ENCODE measurements at places on chromosomes 16 and 17.

DNA sequence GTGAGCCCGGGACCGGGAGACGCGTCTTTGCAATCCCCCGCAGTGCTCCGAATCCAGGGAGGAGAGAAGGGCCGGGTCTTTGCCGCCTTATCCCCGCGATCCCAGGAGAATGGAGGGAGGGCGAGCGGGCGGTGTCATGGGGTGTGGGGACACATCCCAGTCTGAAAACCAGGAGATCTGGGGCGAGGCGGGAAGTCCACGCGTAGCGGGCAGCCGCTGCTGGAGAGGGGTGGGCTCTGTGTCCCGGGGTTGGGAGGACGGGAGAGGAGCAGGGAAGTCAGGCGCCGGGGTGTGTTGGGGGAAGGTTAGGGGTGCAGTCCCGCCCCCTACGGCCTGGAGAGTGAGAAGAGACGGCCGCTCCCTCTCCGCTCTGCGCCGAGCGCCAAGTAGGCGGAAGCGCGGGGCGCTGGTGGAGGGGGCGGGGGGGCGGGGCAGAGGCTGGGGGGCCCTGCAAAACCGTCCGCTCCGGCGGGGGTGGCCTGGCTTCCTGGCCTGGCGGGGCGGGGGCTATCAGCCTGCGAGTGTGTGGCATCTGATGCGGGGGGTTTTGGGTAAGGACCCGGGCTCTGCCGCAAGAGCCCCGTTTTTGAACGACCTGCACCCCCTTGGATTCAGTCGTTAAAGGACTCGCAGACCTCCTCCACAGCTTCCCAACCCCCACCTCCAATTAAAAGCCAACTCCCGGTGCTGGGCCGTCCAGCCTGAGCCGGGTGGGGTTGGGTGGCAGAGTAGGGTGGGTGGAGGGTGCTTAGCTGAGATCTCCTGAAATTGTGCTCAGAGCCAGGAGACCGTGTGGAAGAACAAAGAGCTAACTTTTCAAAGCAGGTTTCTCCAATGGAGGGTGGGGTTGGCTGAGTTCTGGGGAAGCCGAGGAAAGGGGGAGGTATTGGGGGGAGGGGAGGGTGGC, 654 bp downstream of the LASP1 start:
- peak overlapping the region; percentile 89 for H3K4me3 ChIP-seq
- H3K27ac ChIP-seq, result peak overlapping the region; percentile 88
- H3K36me3 ChIP-seq, result peaks cover 6% of the 10 kb centered on the region
- H3K27me3 ChIP-seq, result no peaks in the 10 kb centered on the region
- H3K4me1 ChIP-seq, result peaks cover 60% of the 10 kb centered on the region

DNA sequence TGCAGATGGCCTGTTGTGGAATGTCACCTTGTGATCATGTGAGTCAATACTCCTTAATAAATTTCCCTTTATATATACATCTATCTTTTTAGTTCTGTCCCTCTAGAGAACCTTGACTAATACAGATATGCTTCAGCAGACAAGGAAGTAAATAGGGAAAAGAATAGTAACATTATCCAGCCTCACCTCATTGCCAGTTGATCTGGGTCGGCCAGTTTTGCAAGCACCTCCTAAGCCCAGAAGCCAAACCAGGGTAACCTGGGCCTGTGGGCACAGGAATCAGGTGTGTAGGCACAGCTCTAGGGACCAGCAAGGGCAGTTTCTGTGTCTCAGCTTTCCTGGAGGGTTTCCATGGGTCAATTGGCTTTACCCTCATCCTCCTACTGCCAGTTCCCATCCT, 11.9 kb upstream of the CCL17 start:
- H3K27me3 ChIP-seq, result no peaks in the 10 kb centered on the region
- no peak overlapping the region for H3K4me3 ChIP-seq
- no peak overlapping the region for H3K27ac ChIP-seq
- no peak for DNase-seq

DNA sequence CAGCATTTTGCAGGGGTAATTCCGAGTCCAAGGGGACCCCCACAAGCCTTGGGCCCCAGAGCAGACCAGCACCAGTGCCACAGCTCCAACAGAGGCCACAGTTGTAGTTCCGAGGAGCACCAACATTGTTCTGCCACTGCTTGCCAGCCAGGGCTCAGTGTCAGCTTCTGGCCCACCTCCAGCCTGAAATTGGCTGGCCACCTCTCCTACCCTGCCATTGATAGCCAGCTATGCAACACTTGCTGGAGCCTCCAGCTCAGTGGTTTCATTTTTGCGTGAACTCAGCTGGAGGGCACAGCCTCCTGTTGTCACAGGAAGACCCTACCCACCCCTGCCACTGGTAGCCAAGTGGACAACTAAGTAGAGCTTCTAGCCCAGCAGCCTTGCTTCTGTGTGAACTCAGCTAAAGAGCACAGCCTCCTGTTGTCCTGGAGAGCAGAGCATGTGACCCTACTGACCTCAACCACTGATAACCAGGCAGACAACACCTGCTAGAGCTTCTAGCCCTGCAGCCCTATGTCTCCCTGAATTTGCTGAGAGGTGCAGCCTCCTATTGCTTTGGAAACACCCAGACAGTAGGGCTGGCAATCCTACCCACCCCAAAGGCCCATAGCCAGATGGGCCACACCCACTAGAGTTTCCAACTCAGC, 24.9 kb downstream of the HYDIN start:
- no peak for DNase-seq
- H3K4me3 ChIP-seq, result no peak overlapping the region
- no peak overlapping the region for H3K27ac ChIP-seq
- no peaks in the 10 kb centered on the region for H3K27me3 ChIP-seq
- H3K36me3 ChIP-seq, result no peaks in the 10 kb centered on the region
- no peaks in the 10 kb centered on the region for H3K4me1 ChIP-seq

- H3K27me3 ChIP-seq, result peaks cover 14% of the 10 kb centered on the region
- H3K36me3 ChIP-seq, result no peaks in the 10 kb centered on the region
- no peak for DNase-seq
- H3K4me1 ChIP-seq, result no peaks in the 10 kb centered on the region
- H3K27ac ChIP-seq, result no peak overlapping the region
- H3K4me3 ChIP-seq, result no peak overlapping the region
Measured at GRCh38 chr17:28272166-28272565, 46.8 kb upstream of the TMEM97 start.

DNA sequence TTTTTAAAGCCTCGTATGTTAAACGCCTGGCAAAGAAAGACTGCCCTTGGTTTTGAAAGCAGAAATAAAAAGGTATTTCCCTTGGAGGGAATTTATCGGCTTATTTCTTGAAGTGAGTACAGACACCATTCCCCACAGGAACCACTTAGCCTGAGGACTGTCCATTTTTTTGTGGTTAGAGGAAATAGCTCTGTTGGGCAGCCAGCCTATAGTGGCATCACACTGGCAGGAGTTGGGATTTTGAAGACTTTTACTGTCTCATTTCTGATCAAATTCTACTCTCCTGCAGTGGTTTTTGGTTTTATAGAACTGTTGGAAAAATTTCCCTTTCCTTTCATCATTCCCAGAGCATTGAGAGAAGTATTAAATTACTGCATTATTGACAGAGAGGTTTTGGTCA, 34.1 kb upstream of the CDC6 start:
- no peak overlapping the region for H3K4me3 ChIP-seq
- peaks cover 4% of the 10 kb centered on the region for H3K4me1 ChIP-seq
- no peaks in the 10 kb centered on the region for H3K27me3 ChIP-seq
- no peak for DNase-seq
- no peak overlapping the region for H3K27ac ChIP-seq

- no peaks in the 10 kb centered on the region for H3K36me3 ChIP-seq
- H3K27me3 ChIP-seq, result no peaks in the 10 kb centered on the region
- no peak overlapping the region for H3K27ac ChIP-seq
- H3K4me1 ChIP-seq, result no peaks in the 10 kb centered on the region
Measured at GRCh38 chr16:7377231-7377630, 44.6 kb downstream of the RBFOX1 start.

GRCh38 chr16:70548936-70549335, 25.3 kb downstream of the SF3B3 start:
- no peaks in the 10 kb centered on the region for H3K4me1 ChIP-seq
- no peak overlapping the region for H3K27ac ChIP-seq
- H3K36me3 ChIP-seq, result peaks cover 70% of the 10 kb centered on the region
- H3K27me3 ChIP-seq, result no peaks in the 10 kb centered on the region
- DNase-seq, result no peak

DNA sequence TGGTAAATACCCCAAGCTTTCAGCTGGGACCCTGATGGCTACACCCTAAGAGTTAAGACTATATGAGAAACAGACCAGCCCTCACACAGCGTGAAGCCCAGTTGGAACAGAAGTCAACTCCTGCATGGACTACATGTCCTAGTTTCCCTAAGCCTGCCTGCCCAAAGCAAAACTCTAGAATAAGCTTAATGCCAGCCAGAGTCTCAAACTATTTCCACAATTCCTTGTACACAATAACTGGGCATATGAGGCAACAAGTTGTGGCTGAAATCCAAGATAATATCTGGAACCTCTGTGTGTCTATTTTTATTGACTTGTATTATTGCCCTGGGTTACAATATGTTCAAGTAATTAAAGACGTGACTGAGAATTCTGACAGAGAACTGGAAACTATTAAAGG, 19.4 kb downstream of the MYH10 start:
- no peaks in the 10 kb centered on the region for H3K27me3 ChIP-seq
- no peak overlapping the region for H3K27ac ChIP-seq
- no peak for DNase-seq
- no peaks in the 10 kb centered on the region for H3K4me1 ChIP-seq

DNA sequence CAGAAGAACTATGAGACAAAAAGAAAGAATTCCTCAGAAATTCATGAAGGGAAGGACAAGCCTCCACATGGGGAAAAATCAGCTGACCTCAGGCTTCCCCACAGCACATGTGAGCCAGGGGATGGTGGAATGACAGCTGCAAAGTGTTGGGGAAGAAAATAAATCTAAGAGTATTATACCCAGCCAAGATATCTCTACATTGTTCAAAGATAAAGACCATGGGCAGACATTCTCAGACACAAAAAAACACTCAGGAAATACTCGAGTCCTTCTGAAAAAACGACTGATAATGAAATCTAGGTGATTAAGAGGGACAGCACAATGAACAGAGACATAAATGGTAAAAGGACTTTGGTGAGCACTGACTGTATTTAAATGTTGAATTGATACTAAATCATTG, 3.9 kb downstream of the RAB40B start:
- no peak overlapping the region for H3K4me3 ChIP-seq
- H3K27ac ChIP-seq, result no peak overlapping the region
- H3K27me3 ChIP-seq, result no peaks in the 10 kb centered on the region
- no peak for DNase-seq

- no peak for DNase-seq
- no peaks in the 10 kb centered on the region for H3K27me3 ChIP-seq
- H3K4me1 ChIP-seq, result no peaks in the 10 kb centered on the region
- H3K36me3 ChIP-seq, result no peaks in the 10 kb centered on the region
- H3K27ac ChIP-seq, result no peak overlapping the region
Measured at GRCh38 chr17:82390860-82391435, 19.4 kb downstream of the UTS2R start.

DNA sequence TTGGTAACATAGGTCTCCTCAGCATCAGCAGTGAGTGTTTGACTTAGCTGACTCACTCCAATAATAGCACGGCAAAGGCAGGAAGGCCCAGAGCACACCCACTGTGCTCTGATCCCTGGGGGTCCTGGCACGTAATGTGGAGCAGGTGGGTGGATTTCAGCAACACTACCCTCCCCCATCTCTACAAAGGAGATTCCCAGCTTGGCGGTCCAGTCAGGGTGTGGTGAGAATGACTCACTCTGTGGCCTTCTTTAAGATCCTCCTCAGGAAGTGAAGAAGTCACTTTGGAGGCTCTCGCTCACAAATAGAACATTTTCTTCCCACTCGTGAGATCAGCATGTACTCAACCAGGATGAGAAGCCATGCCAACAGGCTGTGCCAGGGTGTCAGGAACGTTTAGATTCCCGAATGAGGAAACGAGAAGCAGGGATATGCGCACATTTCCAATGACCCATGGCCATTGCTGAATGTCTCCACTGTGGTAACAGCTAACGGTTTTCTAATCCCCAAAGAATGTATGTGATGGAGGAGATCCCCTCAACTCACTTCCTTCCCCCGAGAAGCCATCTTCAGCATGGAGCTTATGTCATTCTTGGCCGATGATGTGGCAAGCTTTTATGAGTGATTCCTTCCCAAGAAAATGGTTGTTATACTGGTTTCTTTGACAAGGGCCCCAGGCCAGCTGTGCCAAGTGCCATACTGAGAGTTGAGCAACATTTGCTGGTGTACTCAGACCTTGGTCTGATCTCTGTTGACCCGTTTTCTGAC, 365.2 kb downstream of the C16orf95 start:
- H3K4me3 ChIP-seq, result no peak overlapping the region
- no peaks in the 10 kb centered on the region for H3K27me3 ChIP-seq
- H3K27ac ChIP-seq, result no peak overlapping the region
- no peaks in the 10 kb centered on the region for H3K4me1 ChIP-seq
- no peaks in the 10 kb centered on the region for H3K36me3 ChIP-seq
- no peak for DNase-seq

DNA sequence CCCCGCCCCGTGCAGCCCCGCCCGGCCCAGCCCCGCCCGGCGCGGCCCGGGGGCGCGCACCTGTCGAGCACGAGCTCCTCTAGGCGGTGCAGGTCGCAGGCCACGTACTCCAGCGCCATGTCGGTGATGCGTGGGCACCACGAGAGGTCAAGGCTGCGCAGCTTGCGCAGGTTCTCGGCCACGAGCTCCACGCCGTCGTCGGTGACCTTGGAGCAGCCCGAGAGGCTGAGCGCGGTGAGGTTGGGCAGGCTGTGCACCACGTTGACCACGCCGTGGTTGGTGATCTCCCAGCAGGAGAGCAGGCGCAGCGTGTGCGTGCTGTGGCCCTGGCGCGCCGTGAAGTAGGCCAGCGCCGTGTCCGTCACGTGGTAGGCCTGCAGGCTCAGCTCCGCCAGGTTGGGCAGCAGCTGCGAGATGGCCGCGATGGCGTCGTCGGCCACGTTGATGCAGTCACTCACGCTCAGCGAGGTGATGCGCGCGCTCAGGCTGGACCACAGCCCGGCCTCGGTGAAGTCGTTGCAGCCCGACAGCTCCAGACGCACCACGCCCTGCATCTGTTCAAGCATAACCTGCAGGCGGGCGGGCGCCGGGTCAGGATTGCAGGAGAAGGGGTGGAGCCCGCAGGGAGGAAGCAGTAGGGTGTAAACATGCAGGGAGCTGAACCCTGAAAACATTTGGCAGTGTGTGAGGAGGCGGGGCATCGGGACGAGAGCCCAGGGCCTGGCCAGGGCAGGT, 5.3 kb upstream of the WDR24 start:
- H3K27me3 ChIP-seq, result no peaks in the 10 kb centered on the region
- H3K4me3 ChIP-seq, result peak overlapping the region; percentile 58
- no peaks in the 10 kb centered on the region for H3K36me3 ChIP-seq
- H3K4me1 ChIP-seq, result peaks cover 42% of the 10 kb centered on the region
- H3K27ac ChIP-seq, result no peak overlapping the region

- no peak overlapping the region for H3K27ac ChIP-seq
- no peaks in the 10 kb centered on the region for H3K27me3 ChIP-seq
Measured at GRCh38 chr16:67459861-67460150, 21.2 kb downstream of the ATP6V0D1 start.

DNA sequence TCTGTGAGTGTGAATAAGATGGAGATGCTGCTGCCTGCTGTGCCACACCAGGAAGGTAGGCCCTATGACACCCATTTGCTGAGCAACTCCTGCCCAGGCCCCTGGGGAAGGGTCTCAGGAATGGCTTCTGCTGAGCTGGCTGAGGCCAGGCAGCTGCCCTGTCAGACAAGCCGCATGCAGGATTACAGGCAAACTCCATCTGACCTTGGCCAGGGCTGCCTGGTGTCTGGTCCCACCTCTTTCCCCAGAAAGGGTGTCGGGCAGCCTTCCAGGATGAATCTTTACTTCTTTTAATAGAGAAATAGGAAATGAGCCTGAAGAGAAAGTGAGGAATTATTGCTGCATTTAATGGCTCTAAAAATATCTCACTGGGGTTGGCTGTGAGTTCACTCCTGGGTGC, 182.5 kb downstream of the IRX5 start:
- H3K36me3 ChIP-seq, result no peaks in the 10 kb centered on the region
- H3K27me3 ChIP-seq, result no peaks in the 10 kb centered on the region
- no peak overlapping the region for H3K4me3 ChIP-seq

- no peak overlapping the region for H3K4me3 ChIP-seq
Measured at GRCh38 chr17:67386965-67387551, 10.0 kb downstream of the PITPNC1 start.

Measured in CD4-positive, alpha-beta memory T cell (primary cell).